ENCODE measurements at places on chromosomes 3 and 15.

GRCh38 chr3:181940703-181941102 is 229.0 kb downstream of the SOX2 start:
- no peak for DNase-seq

GRCh38 chr15:48851956-48852355 is 26.0 kb upstream of the EID1 start:
- no peak for DNase-seq

- DNase-seq: no peak
Measured at GRCh38 chr3:120693439-120694171, 11.6 kb upstream of the HGD start.

DNA sequence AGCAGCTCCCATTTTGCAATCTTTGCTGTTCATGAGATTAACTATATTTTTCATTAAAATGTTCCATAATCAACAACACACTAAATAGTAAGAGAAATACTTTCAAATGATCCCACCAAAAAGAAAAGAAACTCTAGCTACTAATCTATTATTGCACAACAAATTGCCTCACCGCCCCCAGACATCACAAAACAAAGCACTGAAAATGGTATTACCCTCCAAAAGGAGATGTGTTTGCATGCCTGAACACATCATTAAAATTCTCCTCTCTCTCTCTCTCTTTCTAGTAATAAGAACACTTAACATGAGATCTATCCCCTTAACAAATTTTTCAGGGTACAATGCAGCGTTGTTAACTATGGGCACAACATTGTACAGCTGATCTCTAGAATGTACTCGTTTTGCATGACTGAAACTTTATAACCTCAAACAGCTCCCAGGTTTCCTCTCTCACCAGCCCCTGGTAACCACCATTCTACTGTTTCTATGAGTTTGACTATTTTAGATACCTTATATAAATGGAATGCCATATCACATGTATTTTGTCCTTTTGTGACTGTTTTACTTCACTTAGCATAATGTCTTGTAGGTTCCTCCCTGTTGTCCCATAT is 33.1 kb downstream of the WNT5A start:
- DNase-seq: no peak

DNA sequence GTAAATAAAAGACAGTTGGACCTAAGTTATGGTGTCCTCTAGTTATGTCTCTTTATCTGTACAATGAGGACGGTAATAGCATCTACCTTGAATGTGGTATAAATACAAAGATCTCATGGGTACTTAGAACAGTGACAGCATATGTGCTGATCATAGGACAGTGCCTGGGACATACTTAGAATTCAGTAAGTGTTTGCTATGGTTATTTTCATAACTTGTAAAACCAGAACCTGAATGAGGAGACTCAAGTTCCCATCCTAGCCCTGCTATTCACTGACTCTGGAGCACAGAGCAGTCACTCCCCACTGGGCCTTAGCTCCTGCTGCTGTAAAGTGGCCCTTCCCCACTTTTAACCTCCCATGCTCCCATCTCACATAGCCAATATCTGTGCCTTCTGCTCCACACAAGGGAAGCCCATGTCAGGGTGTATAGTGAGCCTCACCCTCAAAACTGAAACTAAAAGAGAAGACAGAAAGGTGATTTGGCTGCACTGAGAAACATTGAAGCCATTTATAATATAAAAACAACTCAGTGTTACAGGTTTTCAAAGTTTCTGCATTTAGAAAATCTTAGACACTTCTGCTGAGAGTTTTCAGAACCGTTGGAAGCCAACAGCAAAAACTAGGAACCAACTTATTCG is 225.4 kb upstream of the UBE2E2 start:
- DNase-seq: no peak

DNA sequence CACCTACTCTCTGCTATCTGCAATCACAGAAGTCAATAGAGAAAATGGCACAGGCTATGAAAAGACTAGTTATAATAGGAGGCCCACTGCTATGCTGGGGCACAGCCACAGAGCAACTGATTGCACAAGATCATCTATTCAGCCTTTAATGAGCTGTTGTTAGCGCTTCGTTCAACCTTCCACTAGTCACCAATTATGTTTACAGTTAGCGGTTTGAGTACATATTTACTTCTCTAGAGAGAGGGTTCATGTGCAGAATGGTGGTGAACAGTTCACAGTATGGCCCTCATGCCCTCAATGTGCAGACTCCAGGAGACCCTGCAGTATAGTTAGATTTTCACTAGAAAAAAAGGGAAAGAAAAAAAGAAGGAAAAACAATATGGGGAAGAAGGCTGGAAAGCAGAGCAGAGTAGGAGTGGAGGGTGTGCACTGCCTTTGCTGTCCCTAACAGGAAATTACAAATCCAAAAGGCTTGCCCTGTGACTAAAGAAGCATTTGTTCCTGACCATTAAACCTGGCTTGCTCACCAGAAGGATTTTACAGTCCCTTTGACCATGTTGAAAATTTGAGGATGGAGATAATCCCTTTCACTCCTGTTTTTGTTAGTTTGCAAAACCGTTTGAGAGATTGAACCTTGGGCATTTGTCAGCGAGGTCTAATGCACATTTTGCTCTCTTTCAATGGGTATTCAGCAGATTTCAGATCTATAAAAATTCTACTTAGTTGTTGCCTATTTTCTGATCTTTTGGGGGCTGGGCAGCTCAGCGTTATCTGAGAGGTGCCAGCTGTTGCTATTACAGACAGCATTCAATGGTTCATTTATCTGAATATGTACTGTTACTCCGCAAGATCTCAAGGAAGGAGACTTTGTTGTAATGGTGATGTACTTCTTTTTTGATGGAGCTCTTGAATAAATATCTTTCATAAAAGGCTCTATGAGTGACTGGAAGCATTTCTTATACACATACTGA is 296.1 kb downstream of the LSAMP start:
- DNase-seq: no peak

DNA sequence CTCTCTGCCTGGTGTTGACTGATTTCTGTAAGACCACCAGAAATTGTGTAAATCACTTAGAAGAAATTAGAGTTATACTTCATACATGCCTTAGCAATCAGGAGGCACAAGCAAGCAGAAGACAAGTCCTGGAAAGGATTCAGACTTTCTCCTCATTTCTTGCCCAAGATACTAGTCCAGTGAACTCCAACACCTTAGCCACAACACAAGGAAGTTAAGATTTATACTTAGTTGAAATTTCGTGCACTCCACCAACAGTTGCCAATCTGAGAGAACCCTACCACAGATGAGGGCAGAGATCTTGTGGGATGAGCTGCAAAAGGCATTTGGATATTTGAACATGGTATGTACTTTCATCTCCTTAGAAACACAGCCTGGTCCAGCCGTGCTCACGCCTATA is 2.3 kb downstream of the P3H2 start:
- no peak for DNase-seq

- DNase-seq: no peak
Measured at GRCh38 chr3:81876826-81877225, 115.4 kb upstream of the GBE1 start.

DNA sequence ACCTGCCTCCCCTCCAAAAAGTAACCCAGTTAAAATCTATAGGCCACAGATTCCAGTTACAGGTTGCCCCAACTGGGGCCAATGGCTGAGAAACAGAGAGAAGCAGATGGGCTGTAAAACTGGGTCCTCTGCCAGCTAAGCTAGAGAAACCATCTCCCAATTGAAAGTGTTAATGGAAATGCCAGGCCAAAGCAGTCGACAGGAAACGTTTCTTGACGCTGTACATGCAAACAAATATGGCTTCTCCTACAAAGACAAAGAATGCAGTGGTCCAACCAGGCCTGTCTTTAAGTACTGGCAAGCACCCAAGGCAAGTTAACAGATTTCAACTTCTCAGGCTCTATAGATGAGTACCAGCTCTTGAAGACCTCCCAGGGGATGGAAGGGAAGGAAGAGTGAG is 71.3 kb downstream of the MAGI1 start:
- no peak for DNase-seq

DNA sequence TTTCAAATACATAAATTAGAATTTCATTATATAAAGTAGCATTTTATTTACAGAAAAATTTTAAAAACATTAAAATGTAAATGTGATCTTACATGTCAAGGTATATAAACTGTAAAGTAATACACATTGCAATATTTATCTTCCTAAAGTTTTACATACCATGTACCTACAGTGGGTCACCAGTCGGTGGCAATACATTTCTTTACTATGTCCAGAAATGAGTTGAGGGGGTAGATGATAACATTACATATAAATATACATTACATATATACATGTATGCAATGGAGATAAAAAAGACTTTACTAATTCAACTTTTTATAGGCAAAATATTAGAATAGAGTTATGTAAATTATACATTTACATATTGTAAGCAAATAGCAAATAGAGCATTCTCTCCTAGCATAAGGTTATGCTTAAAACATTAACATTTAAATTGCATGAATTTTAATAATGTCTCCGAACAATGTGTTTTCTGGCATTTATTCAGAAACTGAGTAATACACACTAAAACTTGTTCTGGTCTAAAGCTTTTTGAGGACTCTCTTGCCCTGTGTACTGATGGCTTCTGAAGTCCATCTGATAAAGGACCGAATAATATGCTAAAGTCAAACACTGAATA is 93.3 kb upstream of the NLGN1 start:
- no peak for DNase-seq

GRCh38 chr15:79675982-79676381 is 220.8 kb downstream of the MTHFS start:
- no peak for DNase-seq

GRCh38 chr3:39812537-39812936 is 3.1 kb downstream of the MYRIP start:
- DNase-seq: no peak

DNA sequence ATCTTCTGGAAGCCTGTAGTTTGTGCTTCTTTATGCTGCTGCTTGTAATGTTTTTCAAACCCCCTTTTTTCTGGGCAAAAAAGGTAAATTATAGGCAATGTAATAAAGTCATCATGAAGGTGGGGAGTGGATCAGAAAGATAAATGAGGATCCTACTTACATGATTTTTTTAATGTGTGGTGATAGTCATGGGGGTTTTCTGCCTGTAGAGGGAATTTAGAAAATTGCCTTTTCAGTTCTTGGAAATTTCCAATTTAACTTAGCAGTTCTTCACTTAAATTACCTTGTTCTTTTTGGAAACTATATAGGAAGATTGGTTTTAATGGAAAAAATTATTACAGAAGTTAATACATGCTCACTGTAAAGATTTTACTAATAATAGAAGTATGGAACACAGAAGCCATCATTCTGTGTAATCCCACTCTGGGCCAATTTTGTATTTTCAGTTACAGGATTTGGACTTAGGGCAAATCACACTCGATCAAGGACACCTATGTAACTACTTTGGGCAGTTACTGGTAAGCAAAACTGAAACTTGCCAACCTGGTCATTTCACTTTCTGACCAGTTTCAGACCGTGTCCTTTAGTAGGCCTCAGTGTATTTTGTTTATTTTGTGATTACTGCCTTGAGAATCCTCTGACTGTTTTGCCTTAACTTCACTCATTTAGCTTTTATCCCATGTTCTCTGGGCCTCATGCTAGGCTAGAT is 10.5 kb upstream of the SCAANT1 start:
- DNase-seq: no peak

GRCh38 chr15:60362321-60363086 is 35.3 kb downstream of the ANXA2 start:
- no peak for DNase-seq

- no peak for DNase-seq
Measured at GRCh38 chr3:24052446-24052845, 107.4 kb downstream of the NR1D2 start.

GRCh38 chr15:93830221-93831080 is 400.9 kb upstream of the MCTP2 start:
- DNase-seq: no peak

DNA sequence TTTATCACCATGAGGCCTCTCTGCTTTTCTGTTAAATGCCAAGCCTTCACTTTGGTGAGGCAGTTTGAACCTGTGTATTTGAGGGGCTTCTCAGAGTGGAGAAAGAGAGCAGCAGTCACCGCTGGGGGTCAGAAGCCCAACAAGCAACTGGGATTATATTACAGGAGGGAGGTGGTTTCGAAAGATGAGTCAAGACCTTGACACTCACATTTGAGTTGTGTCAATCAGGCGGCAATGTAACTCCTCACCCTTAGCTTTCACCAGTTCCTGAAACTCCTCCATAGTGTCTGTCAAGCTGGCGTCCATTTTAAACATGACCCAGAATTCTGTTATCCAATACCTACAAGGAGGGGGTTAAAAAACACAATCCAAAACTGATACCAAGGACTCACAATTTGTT is 46.5 kb downstream of the RASGRP1 start:
- no peak for DNase-seq

DNA sequence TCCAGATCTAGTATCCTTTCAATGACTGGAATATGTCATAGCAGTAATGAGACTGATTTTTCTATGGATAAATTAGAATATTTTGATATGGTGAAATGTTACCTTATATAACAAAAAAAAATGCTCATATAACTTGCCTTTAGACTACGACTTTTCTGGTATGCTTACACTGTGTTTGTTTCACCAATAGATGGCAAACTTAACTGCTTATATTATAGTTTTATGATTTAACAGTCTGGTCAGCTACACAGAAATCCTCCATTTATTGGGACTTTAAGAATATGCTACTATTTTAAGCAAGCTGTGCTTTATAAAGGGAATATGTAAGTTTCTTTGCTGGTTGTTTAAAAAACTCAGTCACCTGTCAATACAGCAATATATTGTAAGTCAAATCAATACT is 205.6 kb downstream of the VGLL3 start:
- DNase-seq: no peak

GRCh38 chr3:49722896-49723295 is 855 bp downstream of the GMPPB start:
- no peak for DNase-seq

GRCh38 chr3:137906985-137907649 is 102.8 kb upstream of the CLDN18 start:
- DNase-seq: no peak

DNA sequence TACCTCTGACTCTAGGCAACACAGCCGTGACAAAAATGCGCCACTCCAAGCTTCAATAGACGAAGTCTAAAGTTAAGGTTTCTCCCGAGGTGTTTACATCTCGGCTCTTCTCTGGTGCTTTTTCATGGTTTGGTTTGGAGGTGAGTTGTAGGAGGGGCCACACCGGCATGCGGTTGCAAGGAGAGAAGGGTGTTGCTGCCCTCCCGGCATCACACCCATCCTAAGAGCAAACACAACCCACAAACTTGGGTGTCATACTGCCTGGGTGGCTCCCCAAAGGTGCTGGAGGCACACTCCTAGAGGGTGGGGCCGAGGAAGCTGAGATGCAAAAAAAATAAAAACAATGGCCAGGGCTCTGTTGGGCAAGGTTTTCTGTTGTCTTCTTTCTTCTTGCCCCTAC is 225.2 kb upstream of the ICE2 start:
- DNase-seq: peak; percentile 21

GRCh38 chr3:33391255-33391995 is 48.8 kb downstream of the UBP1 start:
- DNase-seq: no peak

DNA sequence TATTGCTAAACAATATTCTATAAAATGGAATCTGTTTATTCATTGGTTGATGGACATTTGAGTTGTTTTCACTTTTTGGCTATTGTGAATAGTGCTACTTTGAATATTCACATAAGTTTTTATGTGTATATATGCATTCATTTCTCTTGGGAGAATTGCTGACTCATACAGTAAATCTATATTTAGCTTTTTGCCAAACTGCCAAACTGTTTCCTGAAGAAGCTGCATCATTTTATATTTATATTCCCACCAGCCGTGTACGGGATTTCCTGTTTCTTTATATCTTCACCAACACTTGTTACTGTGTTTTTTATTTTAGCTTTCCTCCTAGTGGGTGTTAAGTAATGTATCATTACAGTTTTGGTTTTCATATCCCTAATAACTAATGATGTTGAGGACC is 12.5 kb upstream of the TCAIM start:
- no peak for DNase-seq

GRCh38 chr3:16864610-16865313 is 20.0 kb upstream of the PLCL2 start:
- no peak for DNase-seq

Measured in stimulated activated CD4-positive, alpha-beta T cell treated with anti-CD3 and anti-CD28 coated beads, Interleukin-1b, Interleukin-23, amount 100 ng/mL, for 1 hour (primary cell).